ENCODE measurements at places on chromosomes 12 and 14.

DNA sequence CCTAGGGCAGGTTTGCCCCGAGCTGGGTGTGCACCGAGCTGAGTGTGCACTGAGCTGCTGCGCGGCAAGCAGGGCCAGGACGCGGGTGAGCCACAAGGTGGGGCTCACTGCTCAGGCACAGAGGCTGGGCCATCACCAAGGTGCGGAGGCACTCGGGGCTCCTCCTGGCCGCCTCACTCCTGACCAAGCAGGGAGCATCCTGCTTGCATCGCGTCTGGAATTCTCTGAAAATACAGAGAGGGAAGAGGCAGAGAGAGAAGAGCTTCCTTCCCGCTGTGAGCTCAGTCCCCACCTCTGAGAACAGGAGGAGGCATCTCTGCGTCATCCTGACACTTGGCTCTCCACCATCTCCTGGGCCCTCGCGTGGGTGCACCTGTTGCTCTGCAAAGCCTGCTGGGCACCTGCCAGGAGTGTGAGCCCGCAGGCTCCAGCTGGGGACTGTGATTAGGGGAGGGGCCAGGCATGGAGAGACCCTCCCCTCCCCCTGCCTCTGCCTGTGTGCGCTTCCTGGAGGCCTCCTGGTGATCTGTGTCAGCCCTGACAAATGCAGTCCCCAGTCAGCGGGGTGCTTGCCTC lies 116.3 kb downstream of the GLT1D1 start:
- peak; percentile 82 for DNase-seq

DNA sequence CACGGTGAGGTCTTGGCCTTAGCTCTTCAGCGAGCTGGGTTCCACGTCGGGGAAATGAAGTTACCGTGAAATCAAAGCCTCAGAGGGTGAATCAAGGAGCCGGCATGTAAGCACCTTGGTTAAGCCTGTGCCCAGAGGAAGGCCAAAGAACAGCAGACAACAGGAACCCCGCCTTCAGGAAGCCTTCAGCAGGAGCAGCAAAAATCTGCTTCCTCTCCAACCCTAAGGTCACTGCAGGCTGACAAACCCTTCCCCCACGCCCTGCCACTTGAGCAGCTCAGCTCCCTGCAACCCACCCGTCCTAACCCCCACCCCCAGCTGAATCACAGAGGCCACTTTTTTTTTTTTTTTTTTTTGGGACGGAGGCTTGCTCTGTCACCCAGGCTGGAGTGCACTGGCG lies 72.9 kb upstream of the LTA4H start:
- no peak for DNase-seq

GRCh38 chr12:57759360-57759980 lies 4.6 kb downstream of the MARCHF9 start:
- no peak for DNase-seq

DNA sequence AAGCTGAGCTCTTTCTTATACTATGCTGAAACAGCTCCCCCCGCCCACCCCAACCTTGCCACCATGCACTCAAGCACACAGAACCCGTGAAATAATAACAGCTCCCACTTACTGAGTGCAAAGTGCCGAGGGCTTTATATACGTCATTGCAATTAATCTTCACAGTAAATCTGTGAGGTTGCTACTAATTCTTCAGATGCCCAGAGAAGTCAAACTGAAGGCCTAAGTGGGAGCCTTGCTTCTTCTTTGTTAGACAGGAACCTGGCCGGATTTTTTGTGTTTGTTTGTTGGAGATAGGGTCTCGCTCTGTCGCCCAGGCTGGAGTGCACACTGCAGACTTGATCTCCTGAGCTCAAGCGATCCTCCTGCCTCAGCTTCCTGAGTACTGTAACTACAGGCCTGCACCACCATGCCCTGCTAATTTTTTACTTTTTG lies 34.0 kb downstream of the VCPKMT start:
- no peak for DNase-seq

DNA sequence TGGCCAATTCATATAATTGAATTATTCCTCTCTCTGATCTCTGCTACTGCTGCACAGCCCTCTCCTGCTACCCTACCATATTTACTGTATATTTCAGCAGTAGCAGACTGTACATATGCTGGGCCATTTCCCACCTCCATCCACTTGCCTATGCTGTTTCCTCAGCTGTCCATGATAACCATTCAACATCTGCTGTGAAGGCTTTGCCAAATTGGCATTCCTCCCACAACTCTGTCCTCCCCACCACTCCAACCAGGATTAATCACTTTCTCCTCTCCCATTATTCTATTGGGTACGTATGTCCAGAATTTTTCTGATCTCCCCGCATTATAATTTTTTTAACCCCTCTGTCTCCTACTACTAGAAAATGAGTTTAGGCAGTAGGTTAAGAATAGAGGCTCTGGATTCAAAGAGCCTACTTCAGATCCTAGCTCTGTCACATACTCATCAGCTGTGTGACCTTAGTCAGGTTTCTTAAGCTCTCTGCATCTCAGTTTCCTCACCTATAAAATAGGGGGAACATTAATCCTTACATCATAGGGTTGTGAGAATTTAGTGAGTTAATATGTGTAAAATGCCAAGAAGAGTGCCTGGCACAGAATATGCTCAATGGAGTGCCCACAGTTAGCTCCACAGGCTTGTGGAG lies 123.3 kb downstream of the KICS2 start:
- DNase-seq = peak; percentile 72

DNA sequence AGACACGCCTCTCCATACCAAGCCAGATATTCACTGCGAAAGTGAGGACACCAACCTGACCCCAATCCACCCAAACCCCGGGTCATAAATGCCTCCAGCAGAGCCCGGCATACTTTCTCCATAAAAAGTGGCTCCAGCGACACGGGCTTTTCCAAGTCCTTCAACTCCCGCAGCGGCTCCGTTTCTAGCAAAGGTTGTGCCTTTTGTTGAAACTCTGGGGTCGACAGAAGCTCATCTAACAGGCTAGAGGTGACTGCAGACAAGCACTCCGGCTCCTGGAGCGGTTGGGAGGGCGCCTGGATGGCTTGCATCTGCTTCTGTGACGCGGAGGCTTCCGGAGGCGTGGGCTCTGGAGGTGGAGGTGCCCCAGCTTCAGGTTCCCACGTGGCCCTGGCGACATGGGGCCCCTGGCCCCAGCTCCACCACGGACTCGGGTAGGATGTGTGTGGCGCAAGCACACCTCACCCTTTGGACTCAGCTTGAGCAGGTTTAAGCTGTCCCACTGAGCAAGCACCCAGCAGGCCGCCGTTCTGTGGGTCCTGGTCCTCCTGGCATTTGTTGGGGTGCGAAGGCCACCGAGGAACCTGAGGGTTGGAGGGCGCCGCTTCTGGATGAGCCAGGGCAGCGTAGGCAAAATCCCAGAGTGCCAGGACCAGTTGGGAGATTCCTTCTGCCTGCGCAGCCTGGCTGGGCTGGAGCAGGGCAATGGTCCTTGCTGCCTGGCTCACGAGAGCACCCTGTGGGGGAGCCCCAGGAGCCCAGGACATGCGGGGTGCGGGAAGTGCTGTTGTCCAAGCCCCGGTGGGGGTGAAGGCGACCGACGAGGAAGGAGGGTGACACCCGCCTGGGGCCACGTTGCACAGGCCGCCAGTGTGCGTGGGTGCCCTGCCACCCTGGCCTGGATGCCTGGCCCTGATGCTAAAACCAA lies 186.3 kb downstream of the ALG10 start:
- DNase-seq = no peak

DNA sequence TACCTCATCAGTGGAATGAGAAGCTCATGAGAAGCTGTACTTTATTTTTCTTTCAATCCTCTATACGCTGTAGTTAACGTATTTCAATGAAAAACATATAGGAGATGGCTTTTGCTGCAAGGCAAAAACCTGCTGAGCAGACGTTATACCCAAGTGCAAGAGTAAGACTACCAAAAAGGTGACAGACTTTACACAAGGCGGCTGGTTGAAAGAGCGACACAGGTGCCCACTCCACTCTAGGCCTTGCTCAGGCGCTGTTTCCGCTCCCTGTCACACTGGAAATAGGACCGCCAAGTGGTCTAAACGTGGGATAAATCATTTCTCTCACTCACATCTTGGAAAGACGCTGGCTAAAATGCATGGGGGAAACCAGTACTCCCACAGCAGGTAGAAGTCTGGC lies 54.5 kb downstream of the PPP2R5C start:
- DNase-seq = no peak

DNA sequence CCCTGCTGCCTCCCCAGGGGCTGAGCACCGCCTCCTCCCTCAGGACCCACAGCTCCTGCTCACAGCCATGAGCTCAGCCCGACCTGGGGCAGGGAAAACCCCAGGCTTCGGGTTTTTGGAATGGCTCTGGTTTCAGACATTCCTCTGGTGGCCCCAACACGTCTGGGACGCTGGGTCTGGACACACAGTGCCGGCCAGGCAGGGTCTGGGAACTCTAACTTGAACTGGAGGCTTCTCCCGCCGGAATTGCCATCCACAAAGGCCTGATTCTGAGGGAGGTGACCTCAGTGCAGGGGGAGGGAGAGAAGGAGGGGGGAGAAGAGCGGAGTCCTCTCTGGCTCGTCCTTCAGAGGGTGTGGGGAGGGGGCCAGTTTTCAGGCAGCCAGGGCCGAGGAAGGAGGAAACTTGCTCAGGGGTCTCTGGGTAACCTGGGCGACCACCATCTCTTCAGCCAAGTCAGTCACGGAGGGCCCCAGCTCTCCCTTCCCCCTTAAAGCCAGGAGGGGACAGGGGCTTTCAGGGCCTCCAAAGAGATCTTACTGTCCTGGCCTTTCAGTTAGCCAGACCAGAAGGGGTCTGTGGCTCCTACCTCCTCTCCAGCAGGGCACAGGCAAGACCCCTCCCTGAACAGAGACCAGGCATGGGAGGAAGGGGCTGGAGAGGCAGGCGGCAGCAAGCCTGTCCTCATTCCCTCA lies 19.4 kb downstream of the NCKAP5L start:
- DNase-seq = no peak

DNA sequence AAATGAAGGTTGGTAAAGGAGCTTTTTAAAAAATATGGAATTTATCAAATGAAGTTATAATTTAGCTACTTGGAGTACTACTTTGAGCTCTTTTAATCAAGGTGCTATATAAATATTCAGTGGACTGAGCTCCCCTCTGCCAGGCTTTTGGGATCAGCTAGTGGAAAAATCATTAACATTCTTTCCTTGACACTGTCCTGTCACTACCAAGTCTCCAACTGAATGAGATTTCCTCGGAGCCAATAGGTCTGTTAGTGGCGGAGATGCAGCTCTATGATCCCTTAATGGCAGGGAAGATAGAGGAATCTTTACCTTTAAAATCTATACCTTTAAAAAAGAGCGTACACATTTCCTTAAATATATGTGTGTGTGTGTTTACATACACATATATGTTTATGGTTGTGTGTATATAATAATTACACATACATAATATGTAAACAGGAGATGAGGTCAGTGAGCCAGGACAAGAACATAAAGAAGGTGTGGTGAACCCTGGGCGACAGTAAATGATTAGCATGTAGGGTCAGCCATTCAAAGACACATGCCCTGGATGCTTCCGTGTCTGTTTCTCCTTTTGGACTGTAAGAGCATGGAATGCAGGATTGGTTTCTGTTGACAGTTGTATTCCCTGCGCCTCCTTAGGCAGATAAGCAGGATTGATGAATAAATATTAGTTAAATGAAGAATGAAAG lies 47.7 kb upstream of the ATP2A2 start:
- no peak for DNase-seq

GRCh38 chr12:83145325-83145840 lies 458.7 kb downstream of the TMTC2 start:
- DNase-seq = no peak

DNA sequence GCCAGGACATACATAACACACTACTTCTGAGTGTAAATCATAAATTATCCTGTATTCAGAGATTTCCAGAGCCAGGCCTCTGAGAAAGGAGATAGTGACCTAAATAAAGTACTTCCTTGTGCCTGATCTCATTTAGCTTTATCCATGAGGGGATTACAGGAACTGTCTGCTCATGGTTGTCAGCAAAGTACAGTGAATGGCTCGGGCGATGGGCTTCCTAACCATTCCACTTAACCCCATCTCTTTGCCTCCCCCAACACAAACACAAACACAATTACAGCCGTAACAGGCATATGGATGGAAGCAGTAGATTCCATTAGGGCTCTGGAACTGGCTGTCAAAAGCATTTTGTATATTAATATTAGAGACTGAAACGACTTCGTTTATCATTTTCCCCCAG lies 206.7 kb upstream of the CPNE8 start:
- DNase-seq = no peak

DNA sequence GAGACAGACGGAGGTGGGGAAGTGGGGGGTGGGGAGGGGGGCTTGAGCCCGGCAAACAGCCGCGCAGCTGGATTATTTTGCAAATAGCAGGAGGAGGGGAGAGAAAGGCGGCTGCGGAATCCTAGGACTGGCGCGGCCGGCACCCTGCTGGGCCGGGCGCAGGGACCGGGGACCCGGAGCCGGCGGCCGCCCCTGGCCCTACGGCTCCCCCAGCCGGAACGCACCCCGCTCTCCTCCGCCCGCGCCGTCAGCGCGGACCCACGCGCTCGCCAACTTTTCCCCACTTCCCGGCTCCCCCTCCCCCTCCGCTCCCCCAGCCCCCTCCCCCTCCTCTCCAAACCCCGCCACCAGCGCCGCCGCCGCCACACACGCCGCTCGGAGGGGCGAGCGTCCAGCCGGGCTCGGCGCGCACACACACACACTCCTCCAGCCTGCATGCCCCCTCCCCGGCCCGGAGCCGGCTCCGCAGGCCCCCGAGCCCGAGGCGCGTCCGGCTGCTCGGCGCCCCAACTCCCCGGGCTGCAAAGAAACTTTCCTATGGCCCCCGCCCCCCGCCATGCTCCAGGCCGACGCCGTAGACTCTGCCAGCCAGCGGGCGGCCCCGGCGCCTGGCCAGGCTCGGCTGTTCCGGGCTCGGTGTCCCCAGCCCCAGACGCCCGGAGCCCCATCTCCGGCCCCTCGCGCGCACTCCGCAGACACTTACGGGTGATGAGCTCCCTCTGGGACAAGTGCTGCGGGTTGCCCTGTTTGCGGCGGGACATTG lies 1.4 kb downstream of the BCL11B start:
- DNase-seq = no peak

- DNase-seq = no peak
These were observed 60.6 kb upstream of the ANO4 start for GRCh38 chr12:100733817-100734593.

- DNase-seq = no peak
These were observed 212.1 kb upstream of the ABCD2 start for GRCh38 chr12:39831587-39832315.

GRCh38 chr12:77685901-77686300 lies 144.8 kb upstream of the NAV3 start:
- no peak for DNase-seq

GRCh38 chr12:11729008-11729407 lies 79.5 kb downstream of the ETV6 start:
- no peak for DNase-seq

- DNase-seq = peak; percentile 93
These were observed 11.5 kb downstream of the SPTSSA start for GRCh38 chr14:34450542-34450915.

- DNase-seq = no peak
These were observed 6.7 kb downstream of the TRHDE start for GRCh38 chr12:72278894-72279293.

GRCh38 chr14:105527826-105528585 lies 1.6 kb downstream of the TMEM121 start:
- no peak for DNase-seq

DNA sequence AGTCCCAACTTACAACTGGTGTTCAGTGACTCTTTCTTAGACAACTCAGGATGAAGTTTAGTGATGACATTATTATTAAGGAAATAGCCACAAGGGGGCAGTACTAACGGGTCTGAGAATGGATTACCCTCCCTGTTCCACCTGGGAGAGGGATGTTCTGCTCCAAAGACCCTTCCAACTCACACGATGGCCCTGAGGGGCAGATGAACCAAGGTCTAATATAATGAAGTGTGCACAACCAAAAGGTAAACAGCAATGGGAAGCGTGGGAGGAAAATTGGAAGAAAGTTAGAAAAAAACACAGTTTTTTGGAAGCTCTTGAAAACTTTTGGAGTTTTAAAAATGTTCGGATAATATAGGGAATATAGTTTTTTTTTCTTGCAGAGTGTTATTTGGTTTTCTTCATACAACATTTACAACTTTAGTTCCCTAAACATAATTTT lies 24.0 kb downstream of the FGF6 start:
- no peak for DNase-seq
